ENCODE measurements at places on chromosomes 13 and 19.

DNA sequence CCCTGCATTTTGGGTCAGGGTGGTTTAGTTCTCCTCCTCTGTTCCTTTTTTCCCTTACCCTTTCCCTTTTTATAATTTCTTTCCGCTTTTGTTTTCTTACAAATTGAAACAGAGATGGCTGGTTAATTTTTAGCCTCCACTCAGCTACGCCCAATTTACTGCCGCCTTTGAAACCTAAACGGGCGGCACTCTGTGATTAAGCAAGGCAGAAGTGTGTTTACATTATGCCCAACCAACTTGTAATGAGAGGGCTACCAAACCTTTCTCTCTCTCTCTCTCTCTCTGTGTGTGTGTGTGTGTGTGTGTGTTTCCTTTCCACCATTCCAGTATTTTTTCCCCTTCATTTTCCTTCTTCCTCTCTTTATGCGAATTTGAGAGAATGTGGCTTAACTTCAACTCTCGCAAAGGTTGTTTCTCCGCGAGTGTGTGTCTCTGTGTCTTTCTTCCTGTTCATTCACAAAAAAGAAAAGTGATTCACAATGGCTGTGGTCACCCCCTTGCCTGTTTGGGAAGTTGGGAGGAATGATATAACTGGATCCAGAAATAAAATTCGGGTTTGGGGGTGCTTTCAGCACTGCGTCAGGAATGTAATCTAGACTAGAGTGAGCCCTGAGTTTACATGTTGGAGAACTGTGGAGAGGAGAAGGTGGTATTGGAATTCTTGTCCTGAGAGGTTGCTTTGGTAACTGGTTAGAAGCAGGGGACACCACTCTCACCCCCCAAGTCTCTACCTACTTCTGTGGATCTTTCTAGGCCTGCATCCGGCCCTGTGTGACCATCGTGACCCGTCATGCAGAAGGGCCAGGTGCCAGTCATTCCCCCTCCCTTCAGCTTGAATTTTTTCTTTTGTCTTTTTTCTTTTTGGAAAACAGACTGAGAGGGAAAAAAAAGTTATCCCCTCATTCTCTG is 31.4 kb downstream of the NFIX start:
- DNase-seq, result no peak

GRCh38 chr19:27773318-27774094 is 1439.4 kb downstream of the UQCRFS1 start:
- DNase-seq, result no peak

DNA sequence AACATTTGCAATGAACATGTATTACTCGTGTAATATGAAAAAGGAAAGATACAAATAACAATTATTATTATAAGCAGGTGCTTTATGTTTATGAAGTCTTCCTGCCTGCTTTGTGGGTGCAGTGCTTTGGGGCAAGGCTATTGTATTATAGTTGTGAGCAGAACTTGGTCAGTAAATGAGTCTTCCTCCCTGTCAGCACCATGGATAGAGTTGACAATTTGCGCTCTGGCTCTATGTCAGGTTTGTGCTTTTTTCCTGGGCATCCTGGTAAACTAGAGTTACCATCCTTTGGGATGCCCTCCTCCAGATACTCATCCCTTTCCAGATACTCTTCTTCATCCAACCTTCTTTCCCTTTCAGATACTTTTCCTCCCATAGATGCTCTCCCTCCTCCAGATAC is 19.6 kb downstream of the ERICH6B start:
- no peak for DNase-seq

- DNase-seq, result no peak
These were observed 4.2 kb upstream of the ZNF486 start for GRCh38 chr19:20162821-20163220.

DNA sequence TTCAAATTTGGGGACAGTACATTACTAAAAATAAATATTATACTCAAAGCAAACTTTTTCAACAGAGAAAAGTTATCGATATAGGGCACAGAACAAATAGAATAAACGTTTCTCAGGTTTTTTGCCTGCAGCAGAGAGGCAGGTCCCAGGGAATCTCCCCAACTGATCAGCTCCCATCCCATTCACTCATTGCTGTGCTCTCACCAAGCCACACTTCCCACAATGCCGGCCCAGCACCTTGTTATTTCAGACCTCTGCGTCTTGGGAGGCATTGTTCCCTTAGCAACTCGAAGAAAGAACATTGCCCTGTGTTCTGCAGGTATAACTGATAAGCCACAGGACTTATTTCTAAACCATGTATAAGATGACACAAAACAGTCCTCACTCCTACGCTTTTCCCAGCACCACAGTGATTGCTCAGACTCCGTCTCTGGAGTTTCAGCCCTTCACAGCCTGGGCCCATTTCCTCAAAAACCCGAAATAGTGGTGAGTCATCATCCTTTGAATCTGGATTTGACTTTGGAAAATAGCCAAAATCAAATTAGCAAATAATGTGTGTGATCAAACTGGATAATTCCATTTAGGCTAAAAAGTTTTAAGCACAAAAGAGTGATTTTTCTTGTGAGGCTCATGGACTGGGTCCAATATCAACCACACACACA is 100.4 kb downstream of the DCLK1 start:
- DNase-seq, result no peak

- DNase-seq, result no peak
These were observed 33.1 kb upstream of the C1QTNF9 start for GRCh38 chr13:24276306-24276705.

DNA sequence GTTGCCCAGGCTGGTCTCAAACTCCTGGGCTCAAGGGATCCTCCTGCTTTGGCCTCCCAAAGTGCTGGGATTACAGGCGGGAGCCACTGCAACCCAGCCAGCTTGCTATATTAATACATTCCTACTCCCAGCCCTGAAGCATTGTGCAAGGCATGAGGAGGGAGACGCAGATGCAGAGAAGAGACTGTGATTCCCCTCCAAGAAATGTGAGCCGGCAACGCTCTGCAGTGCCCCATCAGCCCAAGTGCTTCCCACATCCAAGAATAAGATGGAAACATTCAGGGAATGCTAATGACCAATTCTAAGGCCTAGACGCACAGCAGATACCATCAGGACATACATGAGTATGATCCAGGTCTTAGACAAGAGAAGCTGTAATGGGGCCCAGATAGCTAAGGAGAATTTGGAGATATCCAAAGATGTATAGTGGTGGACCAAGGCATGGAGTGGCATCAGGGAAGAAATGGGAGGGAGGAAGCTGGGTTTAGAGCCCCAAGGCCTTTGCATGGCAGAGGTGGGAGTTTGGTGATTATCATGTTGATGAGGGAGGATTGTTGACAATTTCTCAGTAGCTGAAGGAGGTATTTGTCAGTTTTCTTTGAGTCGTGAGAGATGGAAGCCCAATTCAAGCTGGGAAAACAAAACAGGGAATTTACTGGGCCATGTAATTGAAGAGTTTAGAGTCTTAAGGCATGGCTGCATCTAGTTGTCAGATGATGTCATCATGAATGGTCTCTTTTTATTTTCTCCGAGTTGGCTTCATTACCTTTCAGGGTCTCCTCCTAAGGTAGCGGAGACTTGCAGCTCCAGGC is 2.9 kb downstream of the PPM1N start:
- DNase-seq, result no peak

GRCh38 chr13:108621462-108621861 is 7.9 kb upstream of the MYO16 start:
- no peak for DNase-seq

DNA sequence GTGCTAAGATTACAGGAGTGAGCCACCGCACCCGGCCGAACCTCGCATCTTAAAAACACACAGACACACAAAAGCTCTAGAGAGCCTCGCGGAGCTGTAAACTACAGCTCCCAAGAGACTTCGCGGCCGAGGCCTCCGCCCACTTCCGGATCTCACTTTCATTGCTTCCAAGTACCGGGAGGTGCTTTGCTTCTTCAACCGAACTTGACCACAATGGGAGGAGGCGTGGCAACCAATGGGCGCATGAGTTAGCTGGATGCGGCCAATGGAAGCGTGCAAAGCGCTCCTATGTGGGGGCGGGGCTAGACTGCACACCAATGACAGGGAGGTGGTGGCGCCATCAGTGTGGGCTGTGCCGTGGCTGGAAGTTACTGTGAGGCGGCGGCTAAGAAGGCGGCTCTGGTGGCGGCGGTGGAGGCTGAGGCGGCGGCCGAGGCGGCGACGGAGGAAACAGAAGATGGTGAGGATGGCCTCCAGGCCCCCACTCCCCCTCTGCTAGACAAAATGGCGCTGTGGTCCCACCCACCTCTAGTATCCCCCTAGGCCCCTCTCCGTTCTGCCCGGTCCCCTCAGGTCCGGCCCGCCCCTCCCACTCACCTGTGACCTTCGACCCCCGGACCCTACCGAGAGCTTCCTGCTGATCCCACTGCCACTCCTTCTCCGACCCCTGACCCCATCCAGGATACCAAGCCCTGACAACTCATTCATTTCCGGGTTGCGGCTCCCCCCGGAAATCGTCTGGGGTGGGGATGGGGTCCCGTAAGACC is at the start of gene DDA1:
DDA1 (plus strand) TSS at position 366 of the 767 bp plus-strand sequence; CDS start at position 458, 92 bp downstream.
- DNase-seq, result peak; percentile 99

DNA sequence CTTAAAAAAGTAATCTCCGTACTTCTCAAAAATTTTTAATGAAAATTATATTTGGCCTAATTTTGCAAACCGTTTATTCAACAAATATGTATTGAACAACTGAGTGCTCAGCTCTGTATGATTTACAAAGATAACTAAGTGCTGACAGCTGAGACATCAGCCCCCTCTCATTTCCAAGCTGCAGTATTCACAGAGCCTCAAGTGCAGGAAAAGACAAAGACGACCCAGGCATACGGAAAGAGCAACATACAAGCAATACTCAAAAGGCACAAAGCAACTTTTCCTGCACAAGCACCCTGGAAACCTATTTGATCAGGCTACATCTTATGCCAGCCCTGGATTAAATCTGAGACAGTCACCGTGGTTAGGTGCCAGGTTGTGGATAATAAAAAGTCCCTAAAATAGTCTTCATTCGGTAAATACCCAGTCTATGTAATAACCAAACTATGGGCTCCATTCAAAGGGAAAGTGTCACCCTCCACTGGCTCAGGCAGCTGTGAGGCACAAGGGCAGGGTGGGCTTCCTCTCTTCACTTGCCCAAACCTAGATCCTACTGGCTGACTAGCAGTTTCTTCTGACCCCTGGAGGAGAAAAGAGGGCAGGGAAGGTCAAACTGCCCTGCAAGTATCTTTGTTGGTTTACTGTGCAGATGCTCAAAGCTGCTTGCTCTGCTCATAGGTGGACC is 65.5 kb downstream of the TBC1D4 start:
- no peak for DNase-seq

GRCh38 chr19:23394511-23394910 is 760 bp downstream of the ZNF91 start:
- DNase-seq, result no peak

GRCh38 chr19:50837300-50837699 is 3.9 kb upstream of the KLK15 start:
- DNase-seq, result no peak

GRCh38 chr19:13742756-13743155 is 21.6 kb upstream of the MRI1 start:
- DNase-seq, result no peak

- no peak for DNase-seq
These were observed 1.4 kb upstream of the MEGF8 start for GRCh38 chr19:42323852-42324654.

DNA sequence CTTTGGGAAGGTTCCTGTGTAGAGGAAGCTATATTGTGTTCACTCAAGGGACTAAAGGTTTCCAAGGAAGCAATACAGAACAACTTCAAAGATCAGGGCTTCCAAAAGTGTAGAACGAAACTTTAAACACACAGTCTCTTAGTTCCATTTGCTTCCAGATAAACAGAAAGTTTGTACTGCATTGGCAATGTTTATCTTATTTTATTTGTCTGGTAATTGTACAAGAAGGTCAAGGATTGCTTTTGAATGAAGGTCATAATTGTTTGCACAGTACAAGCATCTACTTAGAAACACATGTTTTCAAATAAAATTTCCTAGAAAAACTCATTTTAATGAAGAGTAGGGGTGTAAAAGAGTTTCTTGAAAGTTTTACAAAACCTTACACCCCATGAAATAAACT is 712.7 kb upstream of the SGCG start:
- DNase-seq, result no peak

- DNase-seq, result no peak
These were observed 1.0 kb upstream of the CHAMP1 start for GRCh38 chr13:114313061-114313860.

- no peak for DNase-seq
These were observed 101.4 kb downstream of the LACC1 start for GRCh38 chr13:43981091-43981490.

DNA sequence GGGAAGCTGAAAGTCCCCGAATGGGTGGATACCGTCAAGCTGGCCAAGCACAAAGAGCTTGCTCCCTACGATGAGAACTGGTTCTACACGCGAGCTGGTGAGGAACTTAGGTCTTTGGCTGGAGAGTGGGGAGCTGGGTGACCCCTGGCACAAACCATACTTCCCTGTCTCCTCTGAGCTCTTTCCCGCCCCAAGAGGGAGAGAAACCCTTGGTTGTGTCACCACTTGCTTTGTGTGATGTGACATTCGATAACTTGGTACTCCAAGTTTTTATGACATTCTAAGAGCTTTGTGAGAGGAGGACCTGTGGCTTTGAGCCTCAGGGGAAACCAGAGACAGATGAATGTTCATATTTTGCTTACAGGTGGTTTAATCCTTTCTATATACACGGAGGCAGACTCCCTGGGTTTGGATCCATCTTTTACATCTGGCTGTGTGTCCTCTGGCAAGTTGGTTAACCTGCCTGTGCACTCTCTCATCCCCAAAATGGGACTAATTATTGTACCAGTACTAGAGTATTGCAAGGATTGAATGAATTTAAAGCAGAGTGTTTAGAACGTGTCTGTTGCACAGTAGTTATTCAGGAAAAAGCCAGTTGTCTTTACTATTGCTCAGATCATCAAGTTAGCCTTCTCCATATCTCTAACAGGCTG is 1.2 kb downstream of the RPS19 start:
- no peak for DNase-seq

All from sciatic nerve (tissue), 2 donors.